ENCODE measurements at places on chromosomes 5 and 9.

- no peak for DNase-seq
These were observed 28.7 kb downstream of the ISL1 start for GRCh38 chr5:51411921-51412325.

DNA sequence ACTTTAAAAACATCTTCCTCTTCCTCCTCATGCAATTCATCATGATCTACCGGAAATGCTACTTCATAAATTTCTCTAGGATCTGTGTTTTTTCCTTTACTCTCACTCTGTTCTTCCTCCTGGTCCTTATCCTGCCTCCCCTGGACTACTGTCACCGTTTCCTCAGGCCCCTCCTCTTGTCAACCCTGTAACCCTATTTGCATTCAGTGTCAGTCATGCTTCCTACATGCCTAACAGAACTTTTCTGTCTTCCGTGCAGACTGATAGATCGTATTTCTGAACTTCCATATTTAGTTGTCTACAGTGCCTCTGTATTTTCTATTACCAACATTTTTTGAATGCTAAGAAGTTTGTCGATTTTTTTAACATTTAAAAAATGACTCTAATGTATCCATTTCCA, 27.3 kb downstream of the HTR4 start:
- DNase-seq: no peak

GRCh38 chr5:143016777-143017516, 246.8 kb downstream of the ARHGAP26 start:
- no peak for DNase-seq

GRCh38 chr5:84373506-84373905, 11.2 kb downstream of the EDIL3 start:
- no peak for DNase-seq

GRCh38 chr5:122078116-122079110, at the start of gene LOX:
Gene LOX (minus strand): TSS chr5:122078259. CDS start chr5:122077985, 274 bp downstream.
- DNase-seq: peak; percentile 11

- no peak for DNase-seq
These were observed 63.2 kb upstream of the CTXN3 start for GRCh38 chr5:127585661-127586060.

DNA sequence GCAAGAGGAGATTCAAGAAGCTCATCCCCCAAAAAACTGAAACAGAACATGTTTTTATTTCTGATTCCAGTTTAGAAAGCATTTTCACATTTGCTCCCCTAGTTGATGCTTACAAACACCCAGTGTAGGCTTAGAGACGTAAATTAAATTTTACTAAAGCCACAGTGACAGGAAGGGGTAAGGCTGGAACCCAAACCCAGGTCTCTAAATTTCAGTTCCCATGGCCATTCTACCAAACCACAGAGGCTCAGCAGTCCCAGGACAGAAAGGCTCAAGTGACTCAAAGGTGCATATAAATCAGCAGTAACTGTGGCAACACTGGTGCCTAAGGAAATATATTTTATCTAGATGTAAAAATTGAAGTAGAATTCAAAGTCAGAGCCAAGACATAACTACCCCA, 128.7 kb downstream of the CEP120 start:
- DNase-seq: no peak

DNA sequence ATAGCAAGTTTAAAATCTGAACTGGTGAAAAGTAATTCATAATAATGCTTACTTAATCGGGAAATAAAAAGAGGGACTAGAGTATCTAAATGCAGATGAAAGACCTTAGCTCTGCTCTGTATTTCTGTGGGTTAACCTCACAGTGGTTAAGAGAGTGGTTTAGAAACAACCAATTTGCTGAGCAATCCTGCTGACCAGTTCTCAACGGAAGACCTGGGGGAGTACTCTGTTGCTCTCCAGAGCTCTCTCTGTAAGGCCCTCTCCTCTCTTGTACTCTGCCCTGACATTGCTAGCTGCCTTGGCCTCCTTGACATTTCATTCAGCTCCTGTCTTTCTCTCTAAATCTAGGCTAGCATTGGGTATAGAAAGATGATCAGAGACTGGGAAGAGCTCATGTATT, 1186.6 kb upstream of the SEMA6A start:
- DNase-seq: no peak

GRCh38 chr5:157350939-157351801, 85.2 kb downstream of the CYFIP2 start:
- DNase-seq: no peak

DNA sequence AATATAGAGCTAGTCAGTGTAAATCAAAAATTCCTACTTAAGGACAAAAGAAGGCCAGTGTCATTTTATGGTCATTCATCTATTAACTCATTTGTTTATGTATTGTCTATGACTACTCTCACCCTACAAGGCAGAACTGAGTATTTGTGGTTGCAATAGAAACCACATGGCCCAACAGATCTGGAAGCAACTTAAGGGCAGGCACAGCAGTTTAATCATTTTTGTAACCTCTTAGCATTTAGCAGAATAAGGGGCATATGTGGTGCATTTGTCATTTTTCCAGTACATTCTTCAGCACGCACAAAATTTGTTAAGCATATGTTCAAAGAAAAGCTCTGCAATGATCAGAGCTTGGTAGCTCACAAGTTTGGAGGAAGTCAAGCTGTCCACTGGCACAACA, 1.1 kb downstream of the FKBP15 start:
- no peak for DNase-seq

DNA sequence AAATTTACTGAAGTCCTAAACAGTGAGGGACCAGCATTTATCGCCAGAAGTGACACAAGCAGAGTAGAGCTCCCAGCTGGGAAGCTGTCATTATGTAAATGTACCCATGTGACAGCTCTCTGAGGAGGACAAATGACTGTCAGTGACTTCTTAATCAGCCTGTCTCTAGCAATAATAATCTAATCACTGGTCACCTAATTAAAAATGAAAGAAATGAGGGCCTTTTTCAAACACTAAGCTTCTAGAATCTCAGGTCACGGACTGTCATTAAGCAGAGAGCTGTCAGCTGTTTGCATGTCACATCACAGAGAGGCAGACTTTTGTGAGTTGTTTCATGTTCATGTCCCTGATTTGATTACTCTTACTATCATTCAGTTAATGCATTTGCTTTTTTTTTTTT, 77.9 kb upstream of the FBXL17 start:
- DNase-seq: no peak

DNA sequence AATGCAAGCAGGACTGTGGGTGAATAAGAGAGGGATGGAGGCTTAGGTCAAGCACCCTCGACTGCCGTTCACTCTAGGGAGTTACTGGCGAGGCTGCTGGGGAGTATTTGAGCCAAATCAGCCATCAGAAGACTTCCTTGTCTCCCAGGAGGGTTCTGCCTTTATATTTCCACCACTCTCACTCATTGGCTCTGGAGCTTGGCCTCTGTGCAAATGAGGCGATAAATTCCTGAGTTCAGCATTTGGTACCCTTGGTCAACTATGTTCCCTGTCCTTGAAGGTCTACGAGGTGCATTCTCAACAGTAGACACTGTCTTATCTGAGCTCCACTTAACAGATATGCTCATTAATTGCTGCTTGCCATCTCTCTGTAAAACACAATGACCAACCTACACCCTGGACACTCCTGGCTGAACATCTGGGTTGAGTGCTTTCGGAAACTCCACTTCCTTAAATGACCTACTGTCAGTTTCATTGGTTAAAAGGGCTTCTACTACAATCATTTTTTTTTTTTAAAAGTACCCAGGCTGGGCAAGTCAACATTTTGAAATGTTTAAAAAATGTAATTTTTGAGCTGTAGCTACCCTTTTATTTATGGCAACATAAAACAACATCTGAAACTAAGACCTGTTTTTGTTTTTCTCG, 153.2 kb downstream of the NTRK2 start:
- no peak for DNase-seq

DNA sequence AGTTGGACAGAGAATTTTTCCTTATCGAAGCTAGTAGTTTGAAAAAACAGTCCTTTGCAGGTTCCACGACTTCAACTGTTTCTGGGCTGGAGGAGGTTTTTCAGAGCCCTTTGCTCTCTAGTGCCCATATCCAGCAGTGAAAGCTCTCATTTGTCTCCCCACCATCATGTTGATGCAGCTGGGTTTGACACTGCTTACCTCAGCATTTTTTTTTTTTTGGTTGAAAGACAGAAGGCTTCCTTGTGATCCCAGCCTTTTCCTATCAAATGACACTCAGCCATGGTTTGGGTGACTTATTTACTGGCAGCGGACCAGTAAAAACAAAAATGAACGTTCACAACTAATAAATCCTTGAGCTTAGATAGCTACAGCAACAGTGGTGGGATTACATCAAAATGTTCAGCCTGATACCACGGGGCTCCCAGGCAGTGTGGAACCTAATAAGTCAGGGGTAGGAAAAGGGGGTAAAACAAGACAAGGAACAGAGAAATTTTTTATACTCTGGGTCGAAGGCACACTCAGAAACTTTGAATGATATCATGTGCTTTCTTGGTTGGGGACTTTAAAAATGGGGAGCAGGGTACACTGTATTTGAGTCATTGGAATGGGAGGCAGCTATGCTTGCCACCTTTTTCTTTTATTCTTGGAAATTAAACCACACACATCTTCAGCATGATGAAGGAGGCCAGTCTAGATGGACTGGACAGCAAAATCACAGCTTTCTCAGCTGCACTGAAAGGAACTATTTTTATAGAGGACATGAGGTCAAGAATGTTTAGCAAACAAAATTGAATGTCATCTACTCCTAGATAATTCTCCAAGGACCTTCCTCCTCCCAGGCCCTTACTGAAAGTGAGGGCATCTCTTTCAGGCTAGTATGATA, 308.9 kb upstream of the MPDZ start:
- DNase-seq: no peak

GRCh38 chr5:106085136-106085535, 1585.6 kb downstream of the EFNA5 start:
- DNase-seq: no peak

DNA sequence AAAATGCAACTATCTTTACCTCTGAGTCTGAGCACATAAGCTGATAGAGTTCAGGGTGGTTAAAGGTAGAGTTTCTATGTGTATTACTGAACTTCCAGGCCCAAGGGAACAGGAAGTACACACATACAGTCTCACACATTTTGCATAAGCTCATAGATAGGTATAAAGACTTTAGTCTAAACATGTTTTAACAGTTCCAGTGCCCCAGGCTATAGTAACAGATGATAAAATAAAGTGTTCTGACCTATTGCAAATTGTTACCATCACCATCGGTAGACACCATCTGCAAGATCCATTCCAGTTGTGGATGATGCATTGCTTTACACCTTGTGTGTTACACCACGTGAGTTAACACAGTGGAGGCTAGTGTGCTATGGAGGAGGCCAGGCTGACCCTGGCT, 95.8 kb downstream of the TMEM174 start:
- DNase-seq: no peak

GRCh38 chr5:23677996-23678395, 170.6 kb downstream of the PRDM9 start:
- DNase-seq: no peak

DNA sequence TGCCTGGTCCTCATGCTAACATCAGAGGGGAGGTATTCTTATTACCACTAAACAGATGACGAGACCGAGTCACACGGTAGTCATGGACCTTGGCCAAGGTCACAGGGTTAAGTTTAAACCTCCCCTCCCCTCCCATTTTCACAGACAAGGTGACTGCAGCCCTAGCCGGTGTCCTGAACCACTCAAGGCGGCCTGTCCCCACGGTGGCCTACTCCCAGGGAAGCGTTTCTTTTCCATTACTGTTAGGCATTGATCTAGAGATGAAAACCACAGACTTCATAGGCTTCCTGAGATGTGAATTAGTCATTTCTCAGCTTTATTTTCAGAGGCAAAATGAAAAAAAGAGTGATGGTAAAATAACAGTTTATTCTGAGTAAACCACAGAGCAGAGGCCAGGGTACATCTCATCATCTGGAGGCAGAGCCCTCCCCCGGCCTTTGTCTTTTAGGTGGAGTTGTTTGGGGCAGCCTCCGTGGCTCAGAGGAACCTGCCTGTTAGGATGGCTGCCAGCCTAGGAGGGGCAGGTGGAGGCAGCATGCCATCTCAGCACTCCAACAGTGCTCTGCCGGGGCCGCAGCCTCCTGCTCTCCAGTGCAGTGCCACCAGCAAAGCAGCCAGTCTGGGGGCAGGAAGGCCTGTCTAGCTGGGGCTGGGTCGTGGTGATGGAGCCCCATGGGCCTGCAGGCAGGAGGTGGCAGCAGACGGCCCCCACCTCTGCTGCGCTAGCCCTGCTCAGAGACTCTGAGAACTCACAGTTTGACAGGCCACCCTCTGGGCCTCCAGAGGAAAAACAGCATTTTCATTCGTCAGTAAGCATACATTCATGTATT, 71.2 kb downstream of the RAPGEF1 start:
- DNase-seq: no peak

DNA sequence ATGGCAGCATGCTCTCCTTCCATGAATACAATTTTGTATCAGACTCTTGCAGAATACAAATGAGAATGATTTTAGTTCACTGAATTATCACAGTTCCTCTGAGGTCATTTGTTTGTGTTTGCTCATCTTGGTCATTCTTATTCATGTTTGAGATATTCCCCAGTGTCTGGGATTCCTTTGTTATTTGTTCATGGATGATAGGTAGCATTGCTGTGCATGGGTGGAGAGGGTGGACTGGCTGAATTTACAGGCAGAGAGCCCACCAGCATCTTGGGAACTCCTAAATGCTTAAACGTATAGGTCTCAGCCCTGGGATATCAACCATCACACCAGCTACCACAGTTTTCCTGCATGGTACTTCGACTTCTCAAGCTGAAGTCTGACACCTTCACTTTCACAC, 459.8 kb downstream of the CCDC171 start:
- no peak for DNase-seq

GRCh38 chr9:108530141-108530540, 325.6 kb downstream of the ACTL7B start:
- no peak for DNase-seq

DNA sequence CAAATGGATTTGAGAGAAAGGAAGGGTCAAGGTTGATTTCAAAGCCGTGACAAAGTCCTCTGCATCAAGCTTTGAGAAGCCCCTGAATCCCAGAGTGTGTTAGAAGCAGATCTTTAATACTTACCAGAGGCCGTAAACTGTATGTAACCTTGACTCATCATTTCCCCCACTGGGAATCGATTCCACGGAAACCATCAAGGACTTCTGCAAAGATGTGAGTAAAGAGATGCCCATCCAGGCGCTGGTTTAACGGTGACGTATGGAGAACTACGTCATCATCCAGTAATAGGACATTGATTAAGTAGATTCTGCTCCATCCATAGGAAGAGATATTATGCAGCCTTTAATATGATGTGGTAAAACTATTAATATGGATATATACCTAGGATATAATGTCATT, 1.6 kb downstream of the RNF183 start:
- DNase-seq: no peak

All from T47D (cell line).